ENCODE measurements at places on chromosomes 12 and 14. TPM values are rescaled to one million over a fixed set of nuclear protein-coding genes. Genes with fewer than 3 reads are reported as not detected.
A peak's percentile ranks its signal among the peaks of the same experiment; 100 is the strongest.

GRCh38 chr12:94101738-94102660 is 46.4 kb upstream of the PLXNC1 start:
- peak overlapping the region; percentile 87 for H3K4me3 ChIP-seq
- peaks cover 28% of the 10 kb centered on the region for H3K4me1 ChIP-seq
- peak; percentile 79 for DNase-seq
- H3K27ac ChIP-seq, result peak overlapping the region; percentile 87
- H3K36me3 ChIP-seq, result no peaks in the 10 kb centered on the region

- H3K27me3 ChIP-seq, result no peaks in the 10 kb centered on the region
- no peak for DNase-seq
Observed at GRCh38 chr12:59742841-59743240, 147.0 kb downstream of the SLC16A7 start.

GLIPR1L2 gene
- total RNA-seq, result 0.28 TPM

PIANP gene
- total RNA-seq, result 0.75 TPM

DEPDC4 gene
- 2.3 TPM for total RNA-seq

DNA sequence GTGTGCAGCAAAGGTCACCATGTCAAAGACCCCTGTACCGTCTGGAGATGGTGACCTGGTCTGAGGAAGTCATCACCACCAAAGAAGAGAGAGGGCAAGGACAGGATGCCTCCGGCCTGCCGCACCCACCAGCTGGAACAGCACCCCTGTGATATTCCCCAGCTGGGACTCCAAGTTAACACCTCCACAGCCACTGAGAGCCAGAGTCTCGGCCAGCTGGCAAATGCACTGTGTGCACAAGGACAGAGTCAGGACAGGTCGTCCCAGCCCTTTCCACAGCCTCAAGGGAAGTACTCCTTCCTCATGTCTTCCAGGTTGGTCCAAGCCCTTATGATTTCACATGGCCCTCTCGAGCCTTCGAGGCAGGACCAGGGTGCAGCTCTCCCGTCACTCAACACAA is 19.3 kb upstream of the FKBP4 start:
- no peak overlapping the region for H3K4me3 ChIP-seq
- H3K27ac ChIP-seq, result no peak overlapping the region
- peaks cover 12% of the 10 kb centered on the region for H3K27me3 ChIP-seq
- peaks cover 1% of the 10 kb centered on the region for H3K4me1 ChIP-seq
- DNase-seq, result no peak

DNA sequence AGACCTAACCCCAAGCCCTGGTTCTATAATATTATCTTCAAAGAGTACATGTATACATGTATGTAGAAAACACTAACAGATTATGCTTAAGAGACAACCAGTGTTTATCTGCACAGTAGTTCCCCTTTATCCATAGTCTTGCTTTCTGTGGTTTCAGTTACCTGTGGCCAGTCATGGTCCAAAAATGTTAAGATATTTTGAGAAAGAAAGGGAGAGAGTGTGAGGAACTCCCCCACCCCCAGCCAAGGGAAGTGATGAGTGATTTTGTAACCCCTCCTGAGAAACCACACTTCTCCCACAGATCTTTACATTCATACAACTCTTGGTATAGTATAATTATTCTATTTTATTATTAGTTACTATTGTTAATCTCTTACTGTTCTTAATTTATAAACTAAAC is 77.3 kb upstream of the CNTN1 start:
- no peaks in the 10 kb centered on the region for H3K36me3 ChIP-seq
- H3K27ac ChIP-seq, result no peak overlapping the region
- no peak overlapping the region for H3K4me3 ChIP-seq
- no peaks in the 10 kb centered on the region for H3K4me1 ChIP-seq
- DNase-seq, result no peak

KHNYN gene
- total RNA-seq, result 104 TPM

GRCh38 chr14:31207287-31207754 is 272 bp downstream of the HECTD1 start:
- DNase-seq, result no peak
- no peaks in the 10 kb centered on the region for H3K27me3 ChIP-seq
- peak overlapping the region; percentile 96 for H3K27ac ChIP-seq
- H3K4me1 ChIP-seq, result peaks cover 35% of the 10 kb centered on the region
- H3K4me3 ChIP-seq, result peak overlapping the region; percentile 91

GRCh38 chr12:33192226-33192625 is 247.4 kb downstream of the SYT10 start:
- H3K27ac ChIP-seq, result no peak overlapping the region
- no peak overlapping the region for H3K4me3 ChIP-seq
- no peak for DNase-seq

GRCh38 chr12:84793558-84794367 is 118.8 kb downstream of the SLC6A15 start:
- DNase-seq, result no peak
- no peak overlapping the region for H3K4me3 ChIP-seq
- no peaks in the 10 kb centered on the region for H3K36me3 ChIP-seq
- no peaks in the 10 kb centered on the region for H3K27me3 ChIP-seq
- H3K27ac ChIP-seq, result no peak overlapping the region

- H3K36me3 ChIP-seq, result peaks cover 23% of the 10 kb centered on the region
- peaks cover 8% of the 10 kb centered on the region for H3K4me1 ChIP-seq
- DNase-seq, result no peak
- H3K27me3 ChIP-seq, result no peaks in the 10 kb centered on the region
- no peak overlapping the region for H3K27ac ChIP-seq
Observed at GRCh38 chr12:27252934-27253333, 8.8 kb downstream of the STK38L start.

GNB3 gene
- 3.1 TPM for total RNA-seq

DNA sequence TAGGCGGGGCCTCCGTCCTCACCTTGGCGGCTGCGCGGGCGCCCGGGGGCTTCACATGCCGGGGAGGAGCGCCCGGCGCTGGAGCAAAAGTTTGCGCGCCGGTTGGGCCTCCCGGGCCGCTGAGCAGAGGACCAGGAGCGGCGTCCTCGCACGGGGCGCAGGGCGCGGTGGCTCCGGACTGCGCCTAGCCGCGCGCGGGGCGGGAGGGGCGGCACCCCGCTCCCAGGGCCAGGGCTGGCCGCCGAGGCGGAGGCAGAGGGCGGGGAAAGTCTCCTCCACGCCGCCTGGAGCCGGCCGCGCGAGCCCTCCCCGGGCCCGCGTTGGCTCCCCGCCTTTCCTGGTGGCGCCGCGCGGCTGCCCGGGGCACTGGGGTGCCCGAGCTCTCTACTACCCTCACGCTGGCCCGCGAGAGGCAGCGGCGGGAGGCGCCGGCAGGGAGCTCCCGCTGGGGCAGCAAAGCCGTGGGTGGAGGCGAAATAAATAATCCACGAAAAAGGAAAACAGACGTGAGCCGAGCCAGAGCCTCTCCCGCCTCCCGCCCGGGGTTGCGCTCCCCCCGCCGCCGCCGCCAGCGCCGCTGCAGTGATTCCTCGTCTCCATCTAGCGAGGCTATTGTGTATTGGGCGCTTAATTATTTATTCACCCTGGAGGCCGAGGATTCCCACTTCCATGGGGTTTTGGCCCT is 400 bp upstream of the PRIMA1 start:
- H3K36me3 ChIP-seq, result no peaks in the 10 kb centered on the region
- no peak overlapping the region for H3K27ac ChIP-seq
- H3K4me1 ChIP-seq, result no peaks in the 10 kb centered on the region
- H3K4me3 ChIP-seq, result no peak overlapping the region

GRCh38 chr12:40988355-40988754 is 199.8 kb upstream of the PDZRN4 start:
- H3K4me1 ChIP-seq, result no peaks in the 10 kb centered on the region
- H3K36me3 ChIP-seq, result no peaks in the 10 kb centered on the region
- DNase-seq, result no peak
- H3K4me3 ChIP-seq, result no peak overlapping the region
- no peaks in the 10 kb centered on the region for H3K27me3 ChIP-seq

DNA sequence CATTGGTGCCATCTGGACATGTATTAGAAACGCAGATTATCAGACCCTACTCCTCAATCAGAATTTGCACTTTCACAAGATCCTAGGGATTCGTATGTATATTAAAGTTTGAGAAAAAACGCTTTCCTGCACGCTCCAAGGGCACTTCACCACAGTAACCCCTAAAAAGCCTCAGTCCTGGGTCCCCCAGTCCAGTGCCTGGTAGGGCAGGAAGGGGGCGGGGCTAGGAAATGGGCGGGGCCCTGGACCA is 369 bp downstream of the DEPDC4 start:
- peaks cover 17% of the 10 kb centered on the region for H3K4me1 ChIP-seq
- no peaks in the 10 kb centered on the region for H3K36me3 ChIP-seq
- peak overlapping the region; percentile 91 for H3K4me3 ChIP-seq
- H3K27ac ChIP-seq, result peak overlapping the region; percentile 97
- no peak for DNase-seq

DNA sequence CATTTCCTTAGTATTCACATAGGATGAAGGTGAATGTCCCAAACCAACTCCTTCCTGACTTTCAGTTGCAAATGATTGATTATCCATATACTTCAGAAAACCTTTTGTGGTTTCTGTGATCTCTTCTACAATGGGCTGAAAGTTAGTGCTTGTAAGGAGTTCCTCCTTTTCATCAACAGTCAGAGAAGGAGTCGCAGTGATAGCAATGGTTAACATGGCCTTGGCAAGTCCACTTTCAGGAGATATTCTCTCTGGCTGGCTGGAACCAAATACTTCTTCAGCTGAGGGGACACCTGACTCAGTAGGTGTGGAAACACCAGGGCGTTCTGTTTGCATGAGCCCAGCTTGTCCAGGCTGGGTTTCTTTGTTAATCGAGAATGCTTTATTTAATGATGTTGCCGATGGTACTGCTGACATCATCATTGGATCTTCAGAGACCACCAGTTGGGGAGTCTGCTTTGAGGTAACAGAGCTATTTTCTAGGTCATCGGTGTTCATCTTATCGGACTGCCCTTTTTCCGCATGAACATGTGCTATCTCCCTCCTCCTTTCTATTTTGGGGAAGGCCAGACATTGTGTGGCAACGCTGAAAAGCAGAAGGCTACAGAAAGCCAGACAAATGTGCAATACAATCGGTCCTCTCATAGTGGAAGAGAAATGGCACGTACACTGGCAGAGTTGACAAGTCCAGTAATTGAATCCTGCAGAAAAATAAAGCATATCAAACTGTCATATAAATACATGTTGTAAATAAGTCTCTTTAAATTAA is 13.1 kb downstream of the ARMH4 start:
- H3K27me3 ChIP-seq, result peaks cover 15% of the 10 kb centered on the region
- H3K4me3 ChIP-seq, result no peak overlapping the region
- DNase-seq, result no peak
- H3K27ac ChIP-seq, result no peak overlapping the region
- no peaks in the 10 kb centered on the region for H3K36me3 ChIP-seq

TAS2R50 gene
- total RNA-seq, result 1.4 TPM

HCAR2 gene
- total RNA-seq, result not detected

MTHFD1 gene
- total RNA-seq, result 147 TPM

- H3K36me3 ChIP-seq, result no peaks in the 10 kb centered on the region
- H3K4me1 ChIP-seq, result peaks cover 15% of the 10 kb centered on the region
- no peak overlapping the region for H3K4me3 ChIP-seq
- no peak for DNase-seq
- peaks cover 71% of the 10 kb centered on the region for H3K27me3 ChIP-seq
Observed at GRCh38 chr12:57614178-57614947, 3.1 kb downstream of the ARHGEF25 start.

DNA sequence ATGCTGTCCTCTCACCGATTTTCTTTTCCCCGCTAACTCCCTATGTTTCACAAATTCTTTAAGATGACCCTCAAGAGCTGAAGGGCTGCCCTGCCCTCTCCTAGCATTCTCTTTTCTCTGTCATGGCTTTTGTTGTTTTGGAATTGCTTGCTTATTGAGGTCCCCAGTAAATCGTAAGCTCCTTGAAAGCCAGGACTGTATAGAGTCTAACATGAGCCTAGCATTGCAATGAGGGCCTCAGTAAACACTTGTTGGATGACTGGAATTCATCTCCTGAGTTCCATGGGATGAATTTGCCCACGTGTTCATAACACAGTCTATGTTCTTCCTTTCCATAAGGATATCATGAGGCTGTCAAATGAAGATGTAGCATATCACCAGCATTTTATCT is 92.2 kb downstream of the APAF1 start:
- H3K4me1 ChIP-seq, result no peaks in the 10 kb centered on the region
- peaks cover 3% of the 10 kb centered on the region for H3K27me3 ChIP-seq
- DNase-seq, result no peak
- H3K36me3 ChIP-seq, result peaks cover 4% of the 10 kb centered on the region

- peaks cover 62% of the 10 kb centered on the region for H3K27me3 ChIP-seq
- no peak overlapping the region for H3K27ac ChIP-seq
- H3K4me3 ChIP-seq, result no peak overlapping the region
- DNase-seq, result no peak
- H3K36me3 ChIP-seq, result no peaks in the 10 kb centered on the region
- H3K4me1 ChIP-seq, result peaks cover 5% of the 10 kb centered on the region
Observed at GRCh38 chr12:12887471-12887870, 3.9 kb upstream of the GPRC5A start.

GSC gene
- total RNA-seq, result not detected

- peak overlapping the region; percentile 98 for H3K27ac ChIP-seq
- no peaks in the 10 kb centered on the region for H3K27me3 ChIP-seq
- no peak for DNase-seq
- H3K4me1 ChIP-seq, result peaks cover 50% of the 10 kb centered on the region
- peak overlapping the region; percentile 98 for H3K4me3 ChIP-seq
- H3K36me3 ChIP-seq, result peaks cover 27% of the 10 kb centered on the region
Observed at GRCh38 chr12:55925870-55926737, 1.6 kb downstream of the PYM1 start.

HSPB8 gene
- total RNA-seq, result not detected

PRORP gene
- 27.8 TPM for total RNA-seq

DNA sequence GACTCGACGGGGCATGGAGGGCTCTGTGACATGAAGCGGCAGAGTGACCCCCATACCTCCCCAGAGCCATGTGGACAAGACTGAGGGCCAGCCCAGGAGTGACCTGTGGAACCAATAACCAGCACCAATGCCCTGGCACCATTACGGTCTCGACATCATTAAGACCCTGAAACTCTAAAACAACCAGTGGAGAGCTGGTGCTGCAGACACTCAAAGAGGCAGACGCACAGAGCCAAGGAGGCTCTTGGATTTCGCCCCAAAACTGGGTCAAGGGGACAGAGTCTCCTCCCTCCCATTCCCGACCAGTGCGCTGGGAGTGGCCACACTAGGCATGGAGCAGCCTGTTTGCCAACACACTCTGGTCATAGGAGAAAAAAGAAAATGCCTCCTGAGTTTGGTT is 41.6 kb upstream of the VASH1 start:
- no peaks in the 10 kb centered on the region for H3K36me3 ChIP-seq
- no peak overlapping the region for H3K27ac ChIP-seq
- no peak overlapping the region for H3K4me3 ChIP-seq
- no peak for DNase-seq
- H3K27me3 ChIP-seq, result peaks cover 20% of the 10 kb centered on the region

CACNA2D4 gene
- 8.0 TPM for total RNA-seq

VWF gene
- total RNA-seq, result 0.23 TPM

COX8C gene
- total RNA-seq, result not detected

GRCh38 chr12:48446161-48446776 is 26.1 kb upstream of the ANP32D start:
- no peaks in the 10 kb centered on the region for H3K36me3 ChIP-seq

- DNase-seq, result no peak
- no peak overlapping the region for H3K27ac ChIP-seq
- H3K36me3 ChIP-seq, result no peaks in the 10 kb centered on the region
- H3K27me3 ChIP-seq, result no peaks in the 10 kb centered on the region
Observed at GRCh38 chr12:97597031-97597751, 134.6 kb downstream of the RMST start.

GRCh38 chr12:45727980-45728629 is 1.4 kb upstream of the ARID2 start:
- peaks cover 17% of the 10 kb centered on the region for H3K36me3 ChIP-seq
- H3K27me3 ChIP-seq, result no peaks in the 10 kb centered on the region
- peaks cover 14% of the 10 kb centered on the region for H3K4me1 ChIP-seq
- H3K27ac ChIP-seq, result peak overlapping the region; percentile 98
- no peak for DNase-seq
- H3K4me3 ChIP-seq, result peak overlapping the region; percentile 99

GRCh38 chr14:24255931-24256711 is 6.9 kb downstream of the TGM1 start:
- H3K27ac ChIP-seq, result no peak overlapping the region
- H3K4me3 ChIP-seq, result no peak overlapping the region
- H3K36me3 ChIP-seq, result peaks cover 4% of the 10 kb centered on the region
- H3K27me3 ChIP-seq, result no peaks in the 10 kb centered on the region
- no peak for DNase-seq
- peaks cover 4% of the 10 kb centered on the region for H3K4me1 ChIP-seq
